Kidney epithelial cell (primary cell): ENCODE measurements at places on chromosomes 16 and 17.

- DNase-seq = no peak
Observed at GRCh38 chr17:81120149-81120484, 45.2 kb upstream of the PVALEF start.

GRCh38 chr16:49158029-49158642 is 123.5 kb downstream of the CBLN1 start:
- DNase-seq = no peak

DNA sequence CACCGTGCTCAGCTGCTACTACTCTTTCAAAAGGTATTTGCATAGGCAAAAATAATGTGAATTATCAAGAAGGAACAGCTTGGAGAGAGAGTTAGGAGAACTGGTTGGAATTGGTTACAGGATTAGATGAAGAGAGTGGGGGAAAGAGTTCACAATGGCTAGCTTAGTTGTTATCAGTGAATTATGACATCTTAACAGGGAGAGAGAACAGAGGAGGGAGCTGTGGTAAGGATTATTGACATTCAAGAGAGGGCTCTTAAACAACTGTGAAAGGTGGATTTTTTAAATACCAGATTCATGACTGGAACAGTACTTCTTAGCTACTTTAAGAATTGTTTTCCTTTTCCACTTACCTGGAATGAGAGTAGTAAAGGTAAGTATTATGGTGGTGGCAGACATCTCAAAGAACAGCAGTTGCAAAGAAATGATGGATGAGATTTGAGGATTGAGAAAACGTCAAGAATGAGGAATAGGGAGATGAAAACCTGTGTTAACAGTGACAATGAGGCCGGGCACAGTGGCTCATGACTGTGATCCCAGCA is 43.9 kb upstream of the SLC5A11 start:
- no peak for DNase-seq

DNA sequence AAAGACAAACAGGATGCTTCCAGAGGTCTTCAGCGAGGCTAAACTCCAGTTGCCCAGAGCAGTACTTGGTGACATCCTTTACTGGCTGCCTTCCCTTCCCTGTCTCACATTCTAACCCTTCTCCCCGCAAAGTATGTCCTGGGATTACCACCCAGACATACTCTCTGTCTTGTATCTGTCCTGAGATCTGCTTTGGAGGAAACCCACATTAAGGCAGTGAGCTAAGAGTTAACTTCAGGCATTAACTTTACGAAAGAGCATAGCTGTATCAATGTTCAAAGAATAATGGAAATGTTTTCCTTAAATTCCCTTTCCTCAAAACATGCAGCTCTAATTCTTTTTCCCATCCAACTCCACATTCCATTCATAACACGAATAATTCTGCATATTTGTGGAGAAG is 385.2 kb downstream of the NPIPA8 start:
- no peak for DNase-seq

- no peak for DNase-seq
Observed at GRCh38 chr17:39069114-39069756, 82.2 kb downstream of the PLXDC1 start.

DNA sequence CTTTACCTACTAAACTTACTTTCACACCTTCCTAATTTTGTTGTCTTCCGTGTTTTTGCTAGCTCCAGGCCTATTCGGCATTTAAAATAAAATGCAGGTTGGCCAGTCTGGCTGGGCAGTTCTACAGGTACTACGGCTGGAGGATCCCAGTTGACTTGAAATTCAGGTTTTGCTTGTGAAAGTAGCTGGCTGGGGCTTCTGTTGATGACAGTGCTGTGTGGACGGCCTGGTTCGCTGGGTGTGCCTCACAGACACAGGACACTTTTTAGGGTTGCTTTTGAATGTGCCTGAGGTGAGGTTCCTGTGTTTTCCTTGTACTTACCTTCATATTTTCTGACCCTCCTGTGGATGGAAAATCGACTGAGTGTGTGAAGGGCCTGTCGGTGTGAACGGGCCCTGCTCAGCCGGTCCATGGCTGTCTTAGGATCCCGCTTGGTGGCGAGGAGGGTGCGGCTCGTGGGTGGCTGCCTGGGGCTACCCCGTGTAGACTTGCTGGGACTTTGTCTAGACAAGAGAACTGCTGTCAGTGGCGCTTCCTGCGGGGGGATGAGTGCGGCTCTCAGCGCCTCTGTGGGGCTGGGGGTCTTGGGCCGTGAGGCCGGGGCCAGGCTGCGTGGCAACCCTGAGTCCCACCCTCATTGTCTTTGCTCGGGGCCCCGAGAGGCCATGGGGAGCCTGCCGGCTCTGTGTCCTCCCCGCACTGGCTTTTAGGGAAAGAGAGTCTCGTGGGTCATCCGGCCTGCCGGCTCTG is 18.7 kb upstream of the ZNF750 start:
- DNase-seq = no peak

DNA sequence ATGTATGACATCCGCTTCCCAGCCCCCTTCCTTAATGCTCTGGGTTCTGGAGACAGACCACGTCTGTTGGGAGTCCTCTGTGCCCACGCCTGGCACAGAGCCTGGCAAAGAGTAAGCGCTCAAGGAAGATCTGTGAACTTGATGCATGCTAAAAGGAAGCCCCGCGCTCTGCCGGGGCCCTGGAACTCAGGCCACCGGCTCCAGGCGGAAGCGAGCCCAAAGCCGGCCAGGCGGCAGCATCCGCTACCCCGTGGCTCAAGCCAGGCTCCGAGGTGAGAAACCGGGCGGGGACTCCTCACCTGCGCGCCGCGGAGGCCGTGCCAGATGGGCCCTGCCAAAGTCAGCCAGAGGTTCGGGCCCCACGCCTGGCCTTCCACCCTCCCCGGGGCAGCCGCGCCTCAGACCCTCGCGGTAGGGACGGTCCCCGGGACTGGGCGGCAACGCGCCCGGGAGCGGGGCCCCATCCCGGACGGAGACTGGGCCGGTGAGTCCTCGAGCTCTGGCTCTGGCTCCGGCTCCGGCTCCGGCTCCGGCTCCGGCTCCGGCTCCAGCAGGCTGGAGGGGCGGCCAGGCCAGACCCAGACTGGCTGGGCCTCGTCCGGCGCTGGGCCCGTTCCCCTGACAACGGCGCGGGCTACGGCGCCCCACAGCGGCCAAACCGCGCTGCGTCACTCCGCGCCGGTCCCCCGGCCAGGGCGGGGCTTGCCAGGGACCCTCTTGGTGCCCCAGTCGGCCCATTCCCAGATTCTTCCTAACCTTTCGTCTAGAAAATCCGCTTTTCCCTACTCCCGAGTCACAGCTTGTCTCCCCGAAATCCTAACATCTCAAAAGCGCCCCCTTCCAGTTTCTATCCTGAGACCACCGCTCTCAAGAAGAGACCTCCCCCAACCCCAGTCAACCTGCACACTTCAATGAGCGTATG is at the start of gene ZDHHC1:
ZDHHC1 (minus strand) TSS at position 606 of the 922 bp plus-strand sequence. CDS start 8,702 bp downstream, outside the sequence.
- DNase-seq = no peak

GRCh38 chr16:71826533-71827017 is 17.9 kb upstream of the AP1G1 start:
- DNase-seq = no peak

- DNase-seq = no peak
Observed at GRCh38 chr16:72723781-72724180, 324.1 kb downstream of the ZFHX3 start.

DNA sequence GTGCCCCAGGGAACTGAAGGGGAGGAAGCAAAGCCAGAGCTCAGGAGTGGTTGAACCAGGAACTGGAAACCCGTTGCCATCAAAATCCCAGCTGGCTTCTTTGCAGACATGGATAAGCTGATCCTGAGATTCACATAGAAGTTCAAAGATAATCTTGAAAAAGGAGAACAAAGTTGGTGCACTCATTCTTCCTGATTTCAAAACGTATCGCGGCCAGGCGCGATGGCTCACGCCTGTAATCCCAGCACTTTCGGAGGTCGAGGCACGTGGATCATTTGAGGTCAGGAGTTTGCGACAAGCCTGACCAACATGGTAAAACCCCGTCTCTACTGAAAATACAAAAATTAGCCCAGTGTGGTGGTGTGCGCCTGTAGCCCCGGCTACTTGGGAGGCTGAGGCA is 7.1 kb downstream of the RAP1GAP2 start:
- DNase-seq = no peak

GRCh38 chr16:5025171-5025632 is 8.5 kb downstream of the NAGPA start:
- DNase-seq = no peak

GRCh38 chr17:40605306-40605705 is 40.0 kb upstream of the CCR7 start:
- DNase-seq = no peak

DNA sequence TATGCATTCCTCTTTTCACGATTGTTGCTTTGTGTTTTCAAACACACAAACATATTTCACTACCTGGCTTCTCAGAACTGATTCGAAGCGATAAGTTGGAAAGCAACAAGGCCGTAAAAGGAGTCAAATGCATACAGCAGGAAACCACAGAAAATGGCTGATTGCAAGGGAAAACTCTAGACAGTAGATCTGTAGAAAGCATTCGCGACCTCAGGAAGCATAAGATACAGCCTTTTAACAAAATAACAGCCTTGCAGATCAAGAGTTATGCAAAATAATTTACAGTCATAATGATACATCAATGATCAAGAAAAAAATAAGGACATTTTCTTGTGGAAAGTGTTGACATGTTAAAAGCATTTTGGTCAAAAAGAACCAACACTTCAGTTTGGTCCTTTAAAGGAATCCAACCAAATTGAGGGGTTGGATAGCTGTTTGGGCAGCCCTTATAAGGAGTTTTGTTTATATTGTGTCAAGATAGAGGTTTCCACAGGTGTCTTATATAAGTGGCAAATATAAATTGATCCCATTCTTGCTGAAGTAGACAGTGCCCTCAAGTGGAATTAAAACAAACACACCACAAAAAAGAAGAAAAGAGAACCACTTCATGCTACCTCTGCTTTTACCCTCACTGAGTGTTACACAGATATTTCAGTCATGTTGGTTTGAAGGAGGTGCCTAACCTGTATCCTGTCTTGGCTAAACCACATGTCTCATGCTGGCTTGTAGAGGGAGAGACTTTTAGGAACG is 5.5 kb downstream of the CYLD start:
- no peak for DNase-seq

- no peak for DNase-seq
Observed at GRCh38 chr17:72861811-72862210, 230.7 kb downstream of the SLC39A11 start.

- DNase-seq = no peak
Observed at GRCh38 chr17:67830440-67830839, 5.1 kb downstream of the BPTF start.

DNA sequence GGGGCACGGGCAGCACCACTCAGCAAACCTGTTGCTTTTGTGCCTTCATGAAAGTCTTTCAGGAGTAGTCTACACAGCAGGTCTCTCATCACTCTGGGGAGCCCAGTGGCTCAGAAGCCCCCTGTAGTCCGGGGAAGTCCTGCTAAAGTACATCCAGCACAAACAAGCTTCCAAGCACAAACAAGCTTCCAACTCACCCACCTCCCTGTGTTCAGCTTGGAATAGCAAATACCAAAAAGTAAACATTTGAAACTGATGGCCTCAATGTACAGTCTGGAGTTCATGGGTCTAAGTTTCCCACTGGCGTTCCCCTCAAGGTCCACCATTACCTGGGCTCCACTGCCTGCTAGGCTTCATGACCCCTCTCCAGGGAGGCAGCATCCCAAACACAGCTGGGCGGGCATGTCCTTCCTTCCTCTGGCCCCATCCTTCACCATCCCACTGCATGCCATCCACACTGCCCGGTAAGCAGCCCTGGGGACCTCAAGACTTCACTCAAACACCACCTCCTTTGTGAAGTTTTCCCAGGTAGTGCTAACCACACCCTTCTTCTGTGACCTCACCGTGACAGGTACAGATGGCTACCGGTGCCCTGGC is 62.8 kb upstream of the SIAH1 start:
- no peak for DNase-seq

DNA sequence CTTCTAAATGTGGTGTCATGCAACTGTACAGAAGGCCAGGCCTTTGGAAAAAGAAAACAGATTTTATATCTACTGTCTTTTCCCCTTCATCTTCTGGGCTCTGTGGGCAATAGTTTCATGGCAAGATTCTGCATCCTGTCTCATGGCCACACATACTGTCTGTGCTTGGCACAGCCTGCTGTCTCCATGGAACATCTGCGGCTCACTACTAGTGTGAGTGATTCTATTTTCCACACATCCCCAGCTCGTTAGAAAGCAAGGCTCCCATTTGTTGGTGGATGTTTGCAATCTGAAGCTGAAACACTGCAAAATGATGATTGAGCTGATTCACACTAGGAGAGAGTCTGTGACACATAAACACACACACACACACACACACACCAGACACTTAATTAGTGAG is 32.4 kb downstream of the CACNG3 start:
- no peak for DNase-seq

DNA sequence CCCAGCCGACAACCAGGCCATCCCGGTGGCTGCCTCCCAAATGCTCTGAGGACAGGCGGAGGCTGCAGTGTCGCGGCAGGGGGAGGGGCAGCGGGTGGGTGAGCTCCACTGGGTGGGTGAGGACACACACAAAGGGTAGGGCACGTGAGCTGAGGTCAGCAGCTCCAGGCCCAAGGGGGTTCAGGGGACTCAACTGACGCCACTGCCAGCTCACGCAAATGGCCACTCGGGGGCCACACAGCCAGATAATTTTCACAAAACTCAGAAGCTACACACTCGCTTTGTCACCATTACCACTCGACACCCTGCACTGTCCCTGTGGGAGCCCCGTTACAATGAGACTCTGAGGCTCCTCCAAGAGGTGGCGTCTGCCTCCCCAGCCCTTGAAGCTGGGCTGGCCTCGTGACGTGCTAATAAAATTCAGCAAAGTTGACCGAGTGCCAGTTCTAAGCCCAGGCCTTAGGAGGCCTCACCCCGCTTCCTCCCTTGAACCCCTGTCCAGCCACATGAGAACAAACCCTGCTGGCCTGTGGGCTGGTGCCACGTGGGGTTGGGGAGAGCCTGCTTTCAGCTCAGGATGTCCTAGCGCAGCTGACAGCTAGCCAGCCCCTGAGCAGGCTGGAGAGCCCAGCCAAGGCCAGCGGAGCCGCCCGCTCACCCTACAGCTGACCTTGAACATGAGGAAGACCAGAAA is 56.9 kb downstream of the RMI2 start:
- DNase-seq = no peak

DNA sequence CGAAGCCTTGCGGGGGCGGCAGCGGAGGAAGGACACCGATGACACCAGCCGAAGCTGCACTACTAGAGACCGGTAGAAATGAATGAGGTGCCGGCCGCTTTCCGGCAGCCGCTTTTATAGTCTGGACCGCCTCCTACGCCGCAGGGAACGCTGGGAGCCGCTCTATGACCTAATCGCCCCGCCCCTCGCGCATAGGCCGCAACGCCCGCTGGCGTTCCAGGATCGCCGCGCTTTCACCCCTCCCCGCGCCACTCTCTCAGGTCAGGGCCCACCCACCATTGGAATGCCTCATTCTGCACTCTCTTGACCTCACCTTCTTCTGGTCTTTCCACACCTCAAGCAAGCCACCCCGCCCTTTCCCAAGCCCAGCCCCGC is at the start of gene DDX5:
DDX5 (minus strand) TSS at position 89 of the 375 bp plus-strand sequence. CDS start 170 bp downstream, outside the sequence.
- peak; percentile 85 for DNase-seq

- no peak for DNase-seq
Observed at GRCh38 chr17:1484060-1484535, 8.4 kb downstream of the MYO1C start.

- DNase-seq = peak; percentile 95
Observed at GRCh38 chr17:44587339-44587738, 30.1 kb downstream of the FZD2 start.

- no peak for DNase-seq
Observed at GRCh38 chr17:881778-882177, 97.8 kb downstream of the NXN start.

GRCh38 chr17:39623356-39623950 is 3.3 kb upstream of the PPP1R1B start:
- no peak for DNase-seq

- no peak for DNase-seq
Observed at GRCh38 chr16:79090966-79091365, 509.6 kb downstream of the MAF start.
